A549 treated with AZD2906 at 1 μM for 4 hours (cell line): ENCODE measurements at places on chromosomes 5 and 9. TPM values are rescaled to one million over a fixed set of nuclear protein-coding genes. Genes with fewer than 3 reads are reported as not detected.

Gene LCN2
- total RNA-seq = 3.3 to 6.9 TPM (median 3.6 TPM) in 5 replicates

Gene TAS2R1
- total RNA-seq = not detected in 5 replicates

Gene WDR38
- 0.11 to 0.23 TPM (median 0.14 TPM) in 5 replicates for total RNA-seq

Gene F2RL1
- total RNA-seq = 224 to 299 TPM (median 233 TPM) in 5 replicates

Gene ZNF454
- not detected in 5 replicates for total RNA-seq

Gene ELAVL2
- total RNA-seq = 0.02 to 0.04 TPM (median 0.03 TPM) in 3 of 5 replicates, not detected in the others

Gene OCLN
- 8.6 to 13.3 TPM (median 9.0 TPM) in 5 replicates for total RNA-seq

Gene EPB41L4A
- total RNA-seq = 2.5 to 3.4 TPM (median 3.3 TPM) in 5 replicates

Gene LCNL1
- 0.07 to 0.24 TPM (median 0.18 TPM) in 5 replicates for total RNA-seq

Gene SREK1
- total RNA-seq = 25.2 to 30.3 TPM (median 28.4 TPM) in 5 replicates

Gene C9
- not detected in 5 replicates for total RNA-seq

Gene PURA
- 4.8 to 6.5 TPM (median 5.3 TPM) in 5 replicates for total RNA-seq

Gene TRIM23
- 5.1 to 9.4 TPM (median 7.0 TPM) in 5 replicates for total RNA-seq

Gene FGFR4
- total RNA-seq = 17.5 to 24.2 TPM (median 21.4 TPM) in 5 replicates
